ENCODE measurements at places on chromosomes 1 and 21.

- DNase-seq, result no peak
Observed at GRCh38 chr1:24126018-24126671, 14.2 kb upstream of the MYOM3 start.

- peak; percentile 40 for DNase-seq
Observed at GRCh38 chr1:212566522-212567479, 41.8 kb upstream of the ATF3 start.

GRCh38 chr1:12083766-12084165 is 20.7 kb downstream of the TNFRSF8 start:
- no peak for DNase-seq

GRCh38 chr1:37533317-37534093 is 18.9 kb upstream of the MEAF6 start:
- no peak for DNase-seq

- DNase-seq, result peak; percentile 57
Observed at GRCh38 chr1:29235955-29236711, at the start of gene PTPRU. Gene PTPRU, plus strand, starts transcription at chr1:29236522. Its CDS starts 123 bp downstream, at chr1:29236645.

- DNase-seq, result no peak
Observed at GRCh38 chr1:20410503-20410902, 75.5 kb downstream of the CAMK2N1 start.

DNA sequence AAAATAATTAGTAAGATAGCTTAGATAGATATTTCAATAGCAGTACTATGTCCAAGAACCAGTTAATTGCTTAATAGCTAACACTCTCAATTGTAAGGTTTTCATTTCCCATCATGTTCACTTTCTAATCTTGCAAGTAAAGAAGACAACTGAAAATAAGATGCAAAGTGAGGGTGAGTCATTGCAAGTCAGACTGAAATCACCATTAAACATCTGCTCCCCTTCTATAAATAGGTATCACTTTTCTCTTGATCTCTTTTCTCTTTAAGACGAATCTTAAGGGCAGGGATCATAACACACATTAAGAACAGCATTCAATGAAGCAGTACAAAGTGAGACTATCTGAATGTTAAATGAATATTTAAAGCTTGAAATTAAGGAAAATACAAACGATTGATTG is 40.4 kb downstream of the UBR4 start:
- no peak for DNase-seq
